Lower lobe of right lung (tissue), 2 donors: ENCODE measurements at places on chromosomes 12 and 14. TPM values are rescaled to one million over a fixed set of nuclear protein-coding genes. Genes with fewer than 3 reads are reported as not detected.

The NELL2 gene
- 6.6 TPM for total RNA-seq

The IFNG-AS1 gene
- total RNA-seq = not detected

The SAMD15 gene
- total RNA-seq = 2.8 TPM

GRCh38 chr12:129483111-129483893 lies 420.5 kb downstream of the TMEM132D start:
- DNase-seq = no peak
- H3K27me3 ChIP-seq = no peaks in the 10 kb centered on the region
- H3K4me1 ChIP-seq = no peaks in the 10 kb centered on the region
- H3K36me3 ChIP-seq = no peaks in the 10 kb centered on the region

- no peak overlapping the region for H3K4me3 ChIP-seq
- H3K4me1 ChIP-seq = no peaks in the 10 kb centered on the region
- H3K27ac ChIP-seq = no peak overlapping the region
Measured at GRCh38 chr14:93720076-93720815, 68.0 kb downstream of the PRIMA1 start.

DNA sequence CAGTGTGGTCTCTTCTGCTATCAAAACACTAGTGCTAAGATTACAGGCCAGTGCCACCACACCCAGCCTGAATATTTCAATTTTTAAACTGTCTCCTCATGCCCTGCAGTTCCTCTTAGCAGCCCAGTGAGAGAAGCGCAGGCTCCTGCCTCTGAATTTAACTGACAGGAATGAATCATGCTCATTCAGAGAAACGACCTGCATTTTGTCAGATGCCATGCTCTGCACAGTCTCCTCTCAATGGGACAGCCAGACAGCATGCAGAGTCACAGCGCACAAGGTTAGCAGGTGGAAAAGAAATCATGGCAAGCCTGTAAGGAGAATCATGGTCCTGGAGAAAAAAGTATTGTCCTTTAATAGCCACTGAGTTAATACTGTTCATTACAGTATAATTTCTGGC lies 691.0 kb upstream of the SEL1L start:
- no peak overlapping the region for H3K27ac ChIP-seq
- no peaks in the 10 kb centered on the region for H3K4me1 ChIP-seq
- no peak overlapping the region for H3K4me3 ChIP-seq
- DNase-seq = no peak

GRCh38 chr14:65438266-65438933 lies 25.9 kb downstream of the FUT8 start:
- no peak overlapping the region for H3K27ac ChIP-seq
- H3K4me3 ChIP-seq = no peak overlapping the region
- peaks cover 14% of the 10 kb centered on the region for H3K4me1 ChIP-seq
- no peak for DNase-seq

GRCh38 chr12:128069359-128069997 lies 197.5 kb upstream of the TMEM132C start:
- no peaks in the 10 kb centered on the region for H3K4me1 ChIP-seq
- H3K27ac ChIP-seq = no peak overlapping the region
- H3K36me3 ChIP-seq = no peaks in the 10 kb centered on the region
